ENCODE measurements at places on chromosomes 4 and X.

DNA sequence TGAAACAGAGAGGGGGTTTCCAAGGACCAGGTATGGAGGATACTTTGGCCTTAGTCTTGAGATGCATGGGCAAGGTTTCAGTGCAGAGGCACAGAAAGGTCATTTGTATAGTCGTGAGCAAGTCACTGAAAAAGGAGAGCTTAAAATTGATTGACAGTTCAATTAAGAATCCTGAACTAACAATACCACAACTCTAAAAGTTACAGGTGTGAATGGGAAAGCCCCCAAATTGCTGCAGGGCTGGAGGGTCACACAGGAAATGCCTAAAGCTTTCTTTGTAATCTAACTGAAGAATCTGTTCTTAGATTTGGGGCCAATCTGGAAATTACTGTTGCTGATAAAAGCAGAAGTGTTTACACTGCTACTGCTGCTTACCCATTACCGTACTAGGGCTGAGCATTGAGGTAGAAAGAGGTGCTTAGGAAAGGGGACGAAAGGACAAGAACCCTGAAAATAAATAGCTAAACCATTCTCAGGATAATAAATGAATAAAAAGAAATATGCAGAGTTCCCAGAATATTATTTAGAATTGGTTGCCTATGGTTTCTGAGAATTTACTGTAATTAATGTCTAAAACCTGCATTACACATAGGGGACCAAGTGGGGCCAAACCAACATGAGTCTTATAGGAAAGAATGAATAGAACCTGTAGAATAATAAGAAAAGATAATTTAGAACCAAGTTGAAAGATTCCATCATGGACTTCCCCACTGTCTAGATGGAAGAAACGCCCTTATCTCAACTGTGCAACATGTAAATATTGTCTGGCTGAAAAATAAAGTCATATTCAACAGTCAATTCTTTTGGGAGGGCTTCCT is 91.9 kb upstream of the PPP1R2C start:
- no peak for DNase-seq

DNA sequence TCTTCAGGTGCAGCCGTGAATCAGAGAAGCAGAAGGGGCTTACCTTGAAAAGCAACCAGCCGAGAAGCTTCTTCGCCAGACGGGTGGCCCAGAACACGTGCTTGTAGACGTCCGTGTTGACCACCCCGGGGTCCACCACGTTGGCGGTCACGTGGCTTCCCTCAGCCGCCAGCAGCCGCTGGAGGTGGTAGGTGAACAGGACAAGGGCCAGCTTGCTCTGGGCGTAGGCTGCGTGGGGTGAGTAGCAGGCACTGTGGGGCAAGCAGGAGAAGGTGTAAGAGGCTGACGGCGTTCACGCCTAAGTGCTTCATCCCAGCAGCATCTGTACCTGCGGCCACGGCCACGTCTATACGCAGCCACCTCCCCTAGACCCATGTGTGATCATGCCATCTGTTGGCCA is 257.8 kb downstream of the DHRSX start:
- DNase-seq, result no peak

- DNase-seq, result no peak
Measured at GRCh38 chr4:51943221-51943620, 76.9 kb downstream of the LRRC66 start.

GRCh38 chr4:38924353-38924752 is 56.7 kb downstream of the FAM114A1 start:
- no peak for DNase-seq

- no peak for DNase-seq
Measured at GRCh38 chr4:152063621-152064240, 302.9 kb upstream of the GATB start.

GRCh38 chr4:181427076-181427475 is 816.1 kb upstream of the TENM3 start:
- DNase-seq, result no peak

GRCh38 chr4:73036123-73036522 is 33.4 kb downstream of the COX18 start:
- no peak for DNase-seq

- DNase-seq, result no peak
Measured at GRCh38 chrX:65643531-65644052, 23.9 kb upstream of the MSN start.

DNA sequence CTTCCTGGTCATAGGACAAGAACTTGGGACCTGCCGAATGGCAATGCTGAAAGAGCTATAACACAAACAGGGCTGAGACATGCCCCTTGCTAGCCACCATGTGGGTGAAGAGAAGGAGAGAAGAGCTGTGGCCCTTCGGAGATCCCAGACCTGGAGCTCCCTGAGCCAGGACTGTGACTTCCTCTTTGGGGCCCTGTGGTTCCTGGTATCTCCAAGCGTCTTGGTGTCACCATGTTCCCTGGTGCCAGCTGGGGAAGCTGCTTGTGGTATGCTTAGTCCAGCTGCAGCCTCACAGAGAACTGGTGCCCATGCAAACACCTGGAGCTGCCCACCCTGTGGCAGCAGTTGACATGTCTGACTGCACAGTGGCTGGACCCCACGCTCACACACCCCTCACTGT is 68.5 kb downstream of the NDNF start:
- no peak for DNase-seq

DNA sequence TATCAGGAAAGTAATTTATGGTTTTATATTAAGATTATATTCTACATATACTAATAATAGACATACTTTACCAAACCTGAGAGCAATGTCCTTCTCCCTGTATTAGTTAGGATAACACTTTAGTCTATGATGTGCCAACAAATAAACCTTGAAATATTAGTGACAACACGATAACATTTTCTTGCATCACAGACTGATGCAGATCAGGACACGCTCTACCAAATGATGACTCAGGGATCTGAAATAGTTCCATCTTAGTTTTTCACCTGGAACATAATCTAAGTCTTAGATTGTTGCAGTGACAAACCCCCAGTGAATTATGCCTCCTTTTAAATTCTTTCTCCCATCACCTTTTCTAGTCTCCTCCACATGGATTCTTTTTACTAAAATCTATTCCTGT is 214.2 kb downstream of the CLCN4 start:
- DNase-seq, result no peak

GRCh38 chr4:47493238-47494123 is 8.4 kb downstream of the ATP10D start:
- no peak for DNase-seq

GRCh38 chr4:32061916-32062315 is 1341.7 kb downstream of the PCDH7 start:
- DNase-seq, result no peak

- DNase-seq, result no peak
Measured at GRCh38 chr4:119604266-119604665, 24.3 kb downstream of the PDE5A start.

- no peak for DNase-seq
Measured at GRCh38 chr4:106584337-106584989, 215.9 kb upstream of the GIMD1 start.

- no peak for DNase-seq
Measured at GRCh38 chrX:84118315-84118714, 69.7 kb downstream of the RPS6KA6 start.

- no peak for DNase-seq
Measured at GRCh38 chr4:16377887-16378286, 151.6 kb upstream of the TAPT1 start.

DNA sequence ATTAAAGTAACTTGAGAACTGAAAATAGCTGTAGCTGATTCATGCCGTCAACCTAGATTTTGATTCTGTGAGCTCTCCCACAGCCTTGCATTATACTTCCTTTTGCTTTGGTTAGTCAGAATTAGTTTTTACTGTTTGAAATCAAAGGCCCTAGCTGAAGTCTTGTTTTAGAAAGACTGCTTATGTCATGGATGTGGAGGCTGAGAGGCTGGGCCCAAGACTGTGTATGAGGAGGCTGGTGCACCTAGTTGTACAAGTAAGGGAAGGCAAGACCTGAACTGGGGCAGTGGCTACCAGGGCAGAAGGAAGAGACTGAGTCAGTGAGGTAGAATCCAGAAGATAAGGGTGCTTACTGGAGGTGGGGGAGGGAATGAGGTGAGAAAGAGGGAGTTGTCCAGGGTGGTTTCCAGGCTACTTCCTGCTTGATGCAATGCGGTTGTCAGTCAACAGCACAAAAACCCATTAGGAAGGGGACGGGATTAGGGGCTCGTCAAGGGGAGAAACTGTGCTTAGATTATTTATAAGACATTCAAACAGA is 76.2 kb upstream of the PAGE3 start:
- DNase-seq, result no peak

DNA sequence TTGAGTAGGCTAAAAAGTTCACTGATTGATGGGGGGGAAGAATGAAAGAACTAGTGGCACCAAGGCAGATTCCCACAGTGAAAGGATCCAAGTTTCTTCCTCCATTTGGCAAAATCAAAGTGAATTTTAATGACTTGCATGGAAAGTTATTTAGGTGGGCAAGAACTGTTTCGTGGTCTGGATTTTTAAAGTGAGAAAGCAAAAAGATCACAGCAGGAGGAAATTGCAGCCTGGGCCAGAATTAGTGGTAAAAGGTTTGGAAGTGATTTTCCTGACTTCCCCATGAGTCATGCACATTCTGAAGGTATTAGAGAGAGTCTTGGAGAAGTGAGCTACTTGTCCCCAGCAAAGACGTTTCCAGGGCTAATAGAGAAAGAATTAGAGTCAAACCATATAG is 207.8 kb downstream of the ANTXR2 start:
- no peak for DNase-seq

GRCh38 chrX:45771560-45772340 is 571.1 kb upstream of the DIPK2B start:
- DNase-seq, result no peak

Measured in activated CD4-positive, alpha-beta T cell treated with anti-CD3 and anti-CD28 coated beads, Interleukin-2, amount 50 U/mL, for 24 hours (primary cell).